ENCODE measurements at places on chromosomes 11 and 22. TPM values are rescaled to one million over a fixed set of nuclear protein-coding genes. Genes with fewer than 3 reads are reported as not detected.

TUB gene
- 0.24 TPM for total RNA-seq

RCE1 gene
- 34.4 TPM for total RNA-seq

EIF3F gene
- total RNA-seq: 214 TPM

OR6T1 gene
- not detected for total RNA-seq

PEX16 gene
- total RNA-seq: 44.6 TPM

KCNJ4 gene
- total RNA-seq: not detected

GGT5 gene
- total RNA-seq: 0.10 TPM

HEPN1 gene
- not detected for total RNA-seq

GLYAT gene
- total RNA-seq: not detected

TCP11L1 gene
- 16.1 TPM for total RNA-seq

IL10RA gene
- total RNA-seq: 87.8 TPM

FOLR1 gene
- not detected for total RNA-seq

ACTN3 gene
- total RNA-seq: not detected

KCTD14 gene
- 0.16 TPM for total RNA-seq

MPPED2 gene
- total RNA-seq: not detected

ADAMTS8 gene
- not detected for total RNA-seq

IGLL5 gene
- total RNA-seq: not detected

SORL1 gene
- 19.2 TPM for total RNA-seq

PKDREJ gene
- total RNA-seq: not detected

OTOG gene
- not detected for total RNA-seq

NCR3LG1 gene
- 8.6 TPM for total RNA-seq

FAM227A gene
- 0.16 TPM for total RNA-seq

NAP1L4 gene
- total RNA-seq: 284 TPM

DDX17 gene
- total RNA-seq: 358 TPM

KRTAP5-8 gene
- total RNA-seq: not detected

POU2AF2 gene
- not detected for total RNA-seq

SLC43A1 gene
- total RNA-seq: 30.3 TPM

MUC6 gene
- not detected for total RNA-seq

DPAGT1 gene
- 81.8 TPM for total RNA-seq

DENND5A gene
- total RNA-seq: 47.6 TPM

KCNJ11 gene
- total RNA-seq: 1.6 TPM

Measured in activated T-helper 1 cell treated with anti-CD3 and anti-CD28 coated beads, Interleukin-12 subunit alpha, Interleukin-12 subunit beta, Interleukin-2, Interleukin-4 antibody, amounts not matched to agents 30 ng/mL and 10 ng/mL and 1 ng/mL, durations not matched to agents 14 hours and 24 hours and 36 hours (primary cell).